ENCODE measurements at places on chromosomes 4 and X. TPM values are rescaled to one million over a fixed set of nuclear protein-coding genes. Genes with fewer than 3 reads are reported as not detected.

Gene ACE2
- not detected for total RNA-seq

Gene GPR173
- total RNA-seq: 3.3 TPM

Gene BEX4
- total RNA-seq: not detected

Gene ERVMER34-1
- 0.13 TPM for total RNA-seq

Gene GAGE12E
- total RNA-seq: not detected

- DNase-seq: no peak
Measured at GRCh38 chrX:68894142-68894512, 65.3 kb downstream of the EFNB1 start.

- DNase-seq: no peak
Measured at GRCh38 chr4:121614101-121614500, 82.7 kb downstream of the ANXA5 start.
